ENCODE measurements at places on chromosomes 5 and 9.

DNA sequence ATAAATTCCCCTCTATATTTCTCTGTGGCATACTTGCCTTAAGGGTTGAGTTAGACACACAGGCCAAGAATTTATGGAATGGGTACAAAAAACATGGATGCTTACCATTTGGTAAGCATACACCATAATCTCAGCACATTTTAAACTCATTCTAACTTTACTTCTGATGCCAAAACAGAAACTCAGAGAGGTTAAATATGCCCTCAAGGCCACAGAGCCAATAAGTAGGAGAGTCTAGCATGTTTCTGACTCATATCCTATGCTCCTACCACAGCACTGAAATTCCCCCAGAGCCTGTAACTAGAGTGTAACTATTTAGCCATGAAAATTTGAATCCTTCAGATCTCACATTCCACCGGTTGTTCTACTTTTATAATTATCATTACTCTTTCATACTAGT lies 559.7 kb downstream of the ACTL7B start:
- peak; percentile 55 for DNase-seq

DNA sequence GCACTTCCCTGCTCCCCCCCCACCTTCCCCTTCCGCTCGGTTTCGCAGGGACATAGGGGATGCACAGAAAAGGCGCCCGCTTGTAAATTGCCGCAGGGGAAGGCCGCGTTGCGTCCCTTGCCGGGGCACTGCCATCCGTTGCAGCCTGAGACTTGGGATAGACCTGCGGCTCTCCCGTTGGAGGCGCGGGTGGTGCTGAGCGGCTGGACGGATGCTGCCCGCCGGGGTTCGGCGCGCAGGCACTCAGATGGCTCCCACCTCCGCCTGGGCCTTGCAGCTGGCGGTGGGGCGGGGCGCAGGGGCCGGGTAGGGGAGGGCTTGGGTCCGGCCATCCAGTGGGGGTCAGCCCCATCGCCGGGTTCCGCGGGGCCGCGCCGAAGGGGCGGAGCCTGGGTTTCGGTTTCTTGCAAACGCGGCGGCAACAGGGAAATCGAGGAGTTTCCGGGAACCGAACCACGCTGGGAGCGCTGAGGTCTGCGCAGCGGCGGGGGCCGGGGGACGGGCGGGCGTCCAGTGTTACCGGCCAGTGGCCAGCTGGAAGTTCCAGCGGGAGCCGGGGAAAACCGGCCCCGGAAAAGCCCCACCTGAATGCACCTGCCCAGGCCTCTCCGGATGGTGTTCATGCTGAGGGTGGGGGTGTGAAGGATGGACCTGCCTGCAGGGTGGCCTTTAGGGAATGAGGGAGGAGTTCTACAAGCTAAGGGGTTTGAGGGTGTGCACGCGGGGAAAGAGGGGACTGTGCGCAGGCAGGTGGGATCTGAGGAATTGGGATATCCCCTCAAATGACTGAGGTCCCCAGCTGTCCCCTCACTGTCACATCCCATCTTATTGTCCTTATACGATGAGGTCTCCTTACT lies 6.3 kb upstream of the IRF1 start:
- DNase-seq = peak; percentile 17

GRCh38 chr5:123286891-123287290 lies 136.3 kb downstream of the CEP120 start:
- DNase-seq = no peak

DNA sequence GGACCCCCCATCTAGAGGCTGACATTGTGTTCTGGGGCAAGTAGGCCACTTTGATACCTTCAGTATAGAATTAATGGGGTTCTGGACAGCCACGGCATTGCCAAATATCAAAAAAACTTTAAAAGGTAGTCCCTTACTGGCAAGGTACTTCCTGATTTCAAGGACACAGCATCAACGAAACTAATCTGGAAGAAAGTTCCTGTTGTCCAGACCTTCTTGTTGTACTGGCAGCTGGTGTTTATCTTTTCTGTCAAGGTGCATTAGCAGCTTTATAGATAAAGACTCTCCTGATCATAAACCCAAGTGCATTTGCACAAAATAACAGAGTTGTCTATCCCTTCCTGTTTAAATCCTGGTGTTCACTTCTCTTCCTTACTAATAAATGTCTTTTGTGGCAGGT lies 23.7 kb upstream of the GOLGA1 start:
- no peak for DNase-seq

DNA sequence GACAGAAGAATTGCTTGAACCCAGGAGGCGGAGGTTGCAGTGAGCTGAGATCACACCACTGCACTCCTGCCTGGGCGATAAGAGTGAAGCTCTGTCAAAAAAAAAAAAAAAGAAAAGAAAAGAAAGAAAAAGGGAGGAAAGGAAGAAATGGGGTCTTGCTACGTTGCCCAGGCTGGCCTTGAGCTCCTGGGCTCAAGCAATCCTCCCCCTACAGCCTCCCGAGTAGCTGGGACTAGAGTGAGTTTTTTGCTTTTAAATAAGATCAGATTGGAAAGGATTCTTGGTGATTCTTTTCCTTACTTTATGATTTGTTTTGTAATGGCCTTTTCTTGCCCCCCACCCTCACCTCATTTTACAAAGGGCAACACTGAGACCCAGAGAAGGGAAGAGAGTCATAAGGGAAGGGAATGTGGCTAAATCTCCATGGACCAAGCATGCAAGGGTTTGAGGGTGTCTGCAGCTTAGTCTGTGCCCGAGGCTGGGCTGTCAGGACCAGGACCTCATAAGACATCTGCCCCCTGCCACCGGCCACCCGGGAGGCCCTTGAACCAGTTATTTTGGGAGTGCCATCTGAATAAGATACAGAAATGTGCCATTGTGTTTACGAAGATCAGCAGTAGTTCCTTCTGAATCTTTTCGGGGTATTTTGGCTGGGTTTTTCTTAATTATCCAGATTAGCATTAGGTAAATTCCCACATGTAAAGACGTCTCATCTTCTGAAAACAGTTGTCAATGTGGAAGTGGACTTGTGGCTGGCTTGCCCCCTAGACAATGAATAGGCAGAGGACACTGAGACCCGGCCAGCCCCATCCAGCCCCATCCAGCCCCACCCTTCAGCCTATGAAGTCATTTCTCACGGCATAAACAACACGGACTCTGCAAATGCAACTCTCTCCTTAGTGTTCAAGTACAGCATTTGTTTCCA lies 44.5 kb upstream of the GRHPR start:
- DNase-seq = no peak

- peak; percentile 27 for DNase-seq
These were observed 38.1 kb upstream of the TUSC1 start for GRCh38 chr9:25716220-25716872.

DNA sequence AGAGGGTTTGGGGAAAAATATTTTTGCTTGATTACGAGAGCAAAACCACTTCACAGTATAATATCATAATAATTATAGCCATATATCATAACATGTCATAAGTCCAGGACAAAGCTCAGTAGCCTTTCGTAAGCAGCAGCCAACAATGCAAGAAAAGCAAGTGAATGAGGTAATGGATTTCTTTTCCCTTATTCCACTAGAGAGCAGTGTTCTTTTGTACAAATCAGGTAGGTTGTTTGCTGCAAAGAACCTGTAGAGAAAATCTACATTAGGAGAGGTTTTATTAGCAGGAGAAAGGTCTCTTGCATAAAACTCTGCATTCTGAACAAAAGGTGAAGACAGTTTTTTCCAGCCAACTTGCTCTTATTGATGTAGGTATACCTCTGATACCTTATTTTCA lies 1033.4 kb downstream of the TLE4 start:
- peak; percentile 7 for DNase-seq

DNA sequence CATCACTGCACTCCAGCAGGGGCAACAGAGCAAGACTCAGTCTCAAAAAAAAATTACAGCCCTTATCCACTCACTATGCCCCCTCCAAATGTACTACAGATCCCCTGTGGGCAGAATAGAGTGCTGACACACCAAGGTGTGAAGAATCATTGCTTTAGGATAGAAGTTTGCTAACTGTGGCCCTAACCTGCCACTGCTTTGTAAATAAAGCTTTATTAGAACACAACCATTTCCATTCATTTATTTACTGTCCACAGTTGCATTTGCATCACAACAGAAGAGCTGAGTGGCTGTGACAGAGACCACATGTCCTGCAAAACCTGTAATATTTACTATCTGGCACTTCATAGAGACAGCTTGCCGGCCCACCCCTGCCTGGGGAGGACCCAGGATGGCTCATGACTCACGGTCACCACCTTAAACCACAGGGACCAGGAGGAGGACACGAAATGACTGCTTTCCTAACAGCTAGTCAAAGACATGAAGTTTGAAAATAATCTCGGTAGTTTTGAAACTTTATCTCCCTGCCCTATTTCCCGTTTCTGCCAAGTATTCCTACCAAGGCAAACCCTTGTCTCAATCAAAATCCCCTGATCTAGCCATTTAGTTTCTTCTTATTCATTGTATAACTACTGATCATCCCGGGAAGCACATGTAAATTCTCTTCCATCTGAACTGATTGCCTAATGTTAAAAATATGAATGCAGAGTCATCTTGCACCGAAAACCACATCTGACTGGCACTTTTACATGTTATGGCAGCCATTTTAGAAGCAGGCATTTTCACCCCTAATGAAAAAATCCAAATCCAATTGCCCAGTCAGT lies 206.1 kb downstream of the SLIT3 start:
- DNase-seq = peak; percentile 42

GRCh38 chr9:77085416-77085815 lies 66.0 kb downstream of the FOXB2 start:
- DNase-seq = no peak

DNA sequence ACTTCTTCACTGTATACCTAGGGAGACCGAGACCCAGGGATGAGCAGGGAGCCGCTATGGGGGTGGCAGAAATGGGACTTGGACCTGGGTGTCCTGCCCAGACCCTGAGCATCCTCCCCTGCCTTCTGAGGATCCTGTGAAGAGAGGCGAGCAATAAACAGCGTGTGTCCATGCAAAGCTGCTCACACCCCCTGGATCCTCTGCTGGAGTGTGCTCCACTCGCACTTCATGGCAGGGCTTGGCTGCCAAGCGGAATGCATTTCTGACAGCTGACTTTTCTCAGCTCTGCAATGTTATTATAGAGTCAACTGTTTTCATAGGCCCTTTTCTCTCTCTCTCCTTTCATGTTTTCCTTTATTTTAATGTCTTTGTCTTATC lies 31.0 kb upstream of the ALDH1B1 start:
- DNase-seq = no peak

DNA sequence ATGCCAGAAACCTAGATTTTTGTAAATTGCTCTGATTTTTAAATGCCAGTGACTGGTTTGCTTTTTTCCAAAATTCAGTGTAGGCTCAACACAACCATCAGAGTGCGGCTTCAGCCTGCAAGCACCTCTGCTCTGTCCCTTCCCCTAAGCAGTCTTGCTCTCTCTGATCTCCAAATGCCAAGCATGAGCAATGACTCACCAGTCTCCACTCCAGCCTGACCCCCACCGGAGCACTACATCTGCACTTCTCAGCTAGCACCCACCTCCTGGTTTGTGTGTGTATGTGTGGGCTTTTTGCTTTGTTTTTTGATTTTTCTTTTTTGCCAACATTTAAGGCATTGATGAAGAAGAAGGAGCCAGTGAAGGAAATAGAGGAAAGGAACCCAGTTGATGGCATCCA lies 61.4 kb upstream of the ADRA1B start:
- DNase-seq = no peak

DNA sequence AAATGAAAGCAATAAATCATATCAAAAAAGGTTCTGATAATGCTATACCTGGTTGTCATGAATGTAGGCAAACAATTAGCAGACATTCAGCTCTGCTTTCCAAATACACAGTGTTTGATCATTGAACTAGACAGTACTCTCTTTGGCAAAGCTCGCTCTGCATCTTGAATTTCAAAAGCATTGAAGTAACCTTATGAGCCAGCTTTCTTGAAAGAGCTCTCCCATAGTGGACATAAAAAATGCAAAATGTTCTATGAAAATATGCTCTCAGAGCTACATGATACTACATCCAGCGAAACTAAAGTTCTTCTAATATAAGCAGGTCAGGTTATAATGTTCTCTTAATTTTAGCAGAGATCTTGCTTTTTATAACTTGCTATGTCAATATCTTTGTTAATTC lies 533.4 kb downstream of the CSNK1G3 start:
- DNase-seq = no peak

DNA sequence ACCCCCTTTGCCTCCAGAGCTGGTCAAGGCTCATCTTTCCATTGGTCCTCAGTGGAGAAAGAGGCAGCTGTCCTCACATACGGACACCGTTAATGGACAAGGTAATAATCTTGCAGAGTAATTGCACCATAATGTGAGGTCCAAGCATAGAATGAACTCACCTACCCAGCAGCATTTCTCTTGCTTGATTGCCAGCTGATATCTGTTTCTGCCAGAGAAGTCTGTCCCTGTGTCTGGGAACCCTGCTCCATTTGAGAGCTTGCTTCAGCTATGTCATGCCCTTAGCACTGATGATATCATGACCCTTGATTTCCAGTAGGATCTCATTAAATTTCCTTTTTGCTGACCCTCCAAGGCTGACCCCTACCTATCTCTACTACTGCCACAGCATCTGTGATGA lies 154.6 kb downstream of the PIK3R1 start:
- no peak for DNase-seq

DNA sequence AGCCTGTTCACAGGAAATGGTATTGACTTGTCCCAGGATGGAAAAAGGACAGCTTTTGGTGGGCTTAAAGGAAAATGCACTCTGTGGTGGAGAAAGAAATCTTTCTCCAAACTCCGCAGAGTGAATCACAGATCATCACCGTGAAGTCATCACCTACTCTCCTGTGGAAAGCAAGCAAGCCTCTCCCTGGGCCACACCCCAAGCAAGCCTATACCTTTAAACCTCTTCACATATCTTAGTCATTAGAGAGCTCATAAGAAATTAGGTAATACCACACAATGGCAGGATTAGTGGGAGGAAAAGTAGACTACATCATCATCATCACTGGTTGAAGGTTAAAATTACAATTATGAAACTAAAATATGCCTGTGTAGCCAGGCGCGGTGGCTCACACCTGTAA lies 23.2 kb downstream of the TLE1 start:
- DNase-seq = no peak

- DNase-seq = no peak
These were observed 24.4 kb upstream of the TRIO start for GRCh38 chr5:14118551-14119320.

- no peak for DNase-seq
These were observed at the start of gene GPRIN1 for GRCh38 chr5:176609724-176610434. GPRIN1 (minus strand) TSS chr5:176610156; CDS start chr5:176599834, 10,322 bp downstream.

DNA sequence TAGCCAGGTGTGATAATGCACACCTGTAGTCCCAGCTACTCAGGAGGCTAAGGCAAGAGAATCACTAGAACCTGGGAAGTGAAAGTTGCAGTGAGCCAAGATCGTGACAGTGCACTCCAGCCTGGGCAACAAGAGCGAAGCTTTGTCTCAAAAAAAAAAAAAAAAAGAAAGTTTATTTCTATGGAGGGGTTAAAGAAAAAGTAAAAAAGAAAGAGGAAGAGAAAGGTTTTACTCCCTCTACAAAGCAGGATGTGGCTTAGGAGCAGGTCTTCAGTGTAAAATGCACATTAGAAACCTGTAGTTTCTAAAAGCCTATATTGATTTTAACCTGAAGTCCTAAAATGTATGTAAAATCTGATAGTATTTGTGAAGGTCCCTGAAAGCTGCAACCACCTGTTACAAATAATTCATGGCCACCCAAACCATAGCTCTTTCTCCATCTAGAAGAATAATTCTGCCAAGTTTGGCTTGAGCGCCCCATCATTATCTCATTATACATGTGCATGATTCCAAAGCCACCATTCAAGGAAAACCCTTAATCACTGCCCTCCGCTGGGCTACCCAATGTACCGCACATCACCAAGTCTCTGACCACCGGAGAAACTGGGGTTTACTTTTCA lies 3.4 kb downstream of the FNBP1 start:
- no peak for DNase-seq
